Spleen (tissue), 13 donors: ENCODE measurements at places on chromosomes 1 and 21. TPM values are rescaled to one million over a fixed set of nuclear protein-coding genes. Genes with fewer than 3 reads are reported as not detected.

- DNase-seq, result no peak
These were observed 4.9 kb upstream of the MAPKAPK2 start for GRCh38 chr1:206679738-206680211.

DNA sequence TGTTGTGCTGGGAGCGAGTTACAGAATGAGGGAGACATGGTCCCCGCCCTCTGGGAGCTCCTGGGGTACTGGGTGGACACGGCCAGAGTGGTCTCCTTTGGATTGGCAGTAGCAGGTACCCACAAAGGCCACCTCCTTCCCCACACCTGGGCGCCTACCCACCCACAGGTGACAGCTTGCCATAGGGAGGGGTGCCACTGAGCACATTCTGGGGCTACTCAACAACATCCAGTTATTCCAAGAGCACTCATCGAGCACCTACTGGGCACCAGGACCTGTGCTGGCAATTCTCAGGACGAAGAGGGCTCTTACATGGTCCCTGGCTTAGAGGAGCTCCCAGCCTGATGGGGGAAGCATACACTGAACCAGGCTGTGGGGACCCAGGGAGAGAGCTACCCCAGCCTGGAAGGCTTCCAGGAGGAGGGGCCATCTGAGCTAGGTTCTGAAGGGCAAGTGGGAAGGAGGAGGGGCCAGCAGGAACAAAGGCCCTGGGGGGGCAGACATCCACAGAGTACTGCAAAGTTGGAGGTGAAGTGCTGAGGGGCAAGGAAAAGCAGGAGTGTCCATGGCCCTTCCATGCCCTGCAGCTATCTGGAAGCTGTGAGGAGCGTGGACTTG lies 22.0 kb downstream of the MRPL37 start:
- peak; percentile 38 for DNase-seq

DNA sequence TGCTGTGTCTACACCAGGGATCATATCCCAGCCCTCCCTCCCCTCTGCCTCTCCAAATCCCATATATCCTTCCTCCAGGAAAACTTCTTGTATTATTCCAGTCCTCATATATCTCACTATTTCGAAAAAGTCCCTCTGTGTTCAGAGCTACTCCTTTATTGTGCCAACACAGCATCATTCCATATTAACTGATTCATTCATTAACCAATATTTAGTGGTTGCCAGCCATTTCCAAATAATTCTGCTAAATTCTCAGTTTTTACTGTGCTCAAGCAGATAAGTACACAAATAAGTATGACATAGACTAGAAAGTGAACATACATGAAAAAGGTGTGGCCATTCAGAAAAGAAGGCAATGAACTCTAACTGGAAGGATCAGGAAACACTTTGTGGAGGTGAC lies 241.6 kb upstream of the DUSP10 start:
- no peak for DNase-seq

OR2L13 gene
- polyA plus RNA-seq, result 0.32 TPM

NR5A2 gene
- 0.06 TPM for polyA plus RNA-seq
